ENCODE measurements at places on chromosomes 1 and 21. TPM values are rescaled to one million over a fixed set of nuclear protein-coding genes. Genes with fewer than 3 reads are reported as not detected.

Gene ZMYND12
- 0.56 TPM for total RNA-seq

Gene WDR64
- total RNA-seq, result 0.14 TPM

Gene FAM177B
- not detected for total RNA-seq

Gene ARHGEF10L
- not detected for total RNA-seq

Gene C1orf53
- total RNA-seq, result not detected

Gene CLDN14
- not detected for total RNA-seq

Gene PAPPA2
- total RNA-seq, result not detected

Gene TRIM17
- 1.1 TPM for total RNA-seq

Gene CLCA4
- total RNA-seq, result not detected

Gene C1orf146
- not detected for total RNA-seq

Gene TTC13
- 19.3 TPM for total RNA-seq

Gene LMX1A
- not detected for total RNA-seq

Gene ADCY10
- total RNA-seq, result not detected

Gene LCE2D
- total RNA-seq, result not detected

Gene CFAP107
- not detected for total RNA-seq

Measured in CD8-positive, alpha-beta T cell (primary cell).